Progenitor cell of endocrine pancreas (in vitro differentiated cells): ENCODE measurements at places on chromosomes 3 and 15. TPM values are rescaled to one million over a fixed set of nuclear protein-coding genes. Genes with fewer than 3 reads are reported as not detected.
A peak's percentile ranks its signal among the peaks of the same experiment; 100 is the strongest.

DNA sequence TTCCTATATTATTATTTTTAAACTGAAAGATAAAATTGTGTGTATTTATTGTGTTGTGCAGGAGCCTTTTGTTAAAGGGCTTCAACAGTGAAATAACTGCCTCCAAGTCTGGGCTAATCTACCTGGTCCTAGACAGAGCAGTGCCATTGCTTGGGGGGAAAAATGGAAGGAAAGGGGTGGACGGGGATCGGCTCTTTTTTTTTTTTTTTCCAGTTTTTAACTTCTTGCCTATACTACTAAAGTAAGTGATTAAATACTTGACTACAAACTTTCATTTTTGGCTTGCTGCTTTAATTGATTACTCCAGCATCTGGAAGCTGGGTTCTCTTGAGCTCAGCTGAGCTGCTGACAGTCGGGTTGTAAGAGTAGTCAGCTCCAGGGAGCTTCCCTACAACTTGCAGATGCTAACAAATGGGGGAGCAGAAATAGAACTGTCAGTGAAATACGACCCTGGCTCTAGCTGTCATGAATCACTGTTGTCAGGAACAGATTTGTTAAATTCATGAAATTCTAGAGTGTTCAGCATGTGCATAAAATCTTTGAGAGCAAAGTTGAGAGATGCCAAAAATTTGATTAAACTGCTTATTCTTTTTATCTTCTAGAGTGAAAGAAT lies 276.7 kb downstream of the ROBO1 start:
- no peak for DNase-seq

DNA sequence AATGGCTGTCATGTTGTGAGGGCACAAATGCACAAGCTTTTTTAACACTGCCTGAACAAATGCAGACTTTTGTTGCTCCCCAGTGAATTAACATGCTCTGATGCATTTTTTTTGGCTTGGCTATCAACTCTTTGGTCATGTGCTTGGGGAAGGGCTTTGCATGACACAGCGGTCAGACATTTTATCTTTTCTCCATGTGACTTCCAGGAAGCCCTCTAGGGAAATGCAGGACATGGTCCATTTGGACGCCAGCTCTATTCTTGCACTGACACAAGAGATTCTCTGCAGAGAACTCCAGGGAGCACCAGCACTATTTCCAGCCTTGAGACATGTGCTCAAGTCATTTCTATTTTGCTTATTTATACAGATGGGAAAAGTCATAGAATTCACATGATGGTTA lies 46.2 kb downstream of the NEK11 start:
- no peak for DNase-seq

DNA sequence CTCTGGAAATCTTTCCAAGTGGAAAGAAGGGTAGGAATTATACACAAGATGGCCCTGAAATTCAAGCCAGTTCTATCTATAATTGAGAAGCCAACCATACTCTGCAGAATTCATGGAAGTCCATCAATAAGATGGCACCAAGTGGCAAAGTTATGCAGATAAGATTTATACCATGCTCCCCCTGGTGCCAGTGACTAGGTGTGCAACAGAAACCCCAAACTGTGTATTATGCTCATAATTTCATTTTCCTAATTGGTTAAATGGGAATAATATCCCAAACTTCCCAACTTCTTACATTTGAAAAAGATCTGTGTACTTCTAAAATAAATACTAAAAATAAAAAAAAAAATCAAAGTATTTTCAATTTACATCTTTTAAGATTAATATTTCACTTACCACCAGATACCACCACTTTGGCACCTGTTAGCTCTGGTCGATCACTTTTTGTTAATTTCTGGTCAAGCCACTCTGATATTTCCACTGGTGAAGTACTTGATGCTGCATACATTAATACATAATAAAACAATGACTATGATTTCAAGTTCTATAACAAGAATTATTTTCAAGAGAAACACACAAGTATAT lies 25.9 kb downstream of the ETFA start:
- no peak for DNase-seq

DNA sequence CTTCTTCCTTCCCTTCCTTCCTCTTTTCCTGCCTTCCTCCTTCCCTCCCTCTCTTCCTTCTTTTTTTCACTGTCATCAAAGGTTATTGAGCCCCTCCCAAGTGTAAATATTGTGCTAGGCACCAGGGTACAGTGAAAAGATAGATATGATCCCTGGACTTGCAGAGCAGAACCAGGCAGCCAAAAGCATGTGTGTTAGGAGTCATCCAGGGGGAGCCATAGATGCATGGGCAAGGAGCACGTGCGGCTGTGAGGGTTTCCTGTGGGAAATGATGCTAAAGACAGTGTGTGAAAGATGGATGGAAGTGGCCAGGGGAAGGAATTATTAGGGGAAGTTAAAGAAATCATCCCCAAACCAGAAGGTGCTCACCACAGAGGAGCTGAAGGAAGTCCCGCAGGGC lies 65.2 kb downstream of the NR2F2 start:
- DNase-seq = no peak

- DNase-seq = no peak
These were observed 28.5 kb downstream of the ST3GAL6 start for GRCh38 chr3:98791341-98792325.

Gene HIGD1A
- total RNA-seq = 90.6 and 92.3 TPM in 2 replicates

DNA sequence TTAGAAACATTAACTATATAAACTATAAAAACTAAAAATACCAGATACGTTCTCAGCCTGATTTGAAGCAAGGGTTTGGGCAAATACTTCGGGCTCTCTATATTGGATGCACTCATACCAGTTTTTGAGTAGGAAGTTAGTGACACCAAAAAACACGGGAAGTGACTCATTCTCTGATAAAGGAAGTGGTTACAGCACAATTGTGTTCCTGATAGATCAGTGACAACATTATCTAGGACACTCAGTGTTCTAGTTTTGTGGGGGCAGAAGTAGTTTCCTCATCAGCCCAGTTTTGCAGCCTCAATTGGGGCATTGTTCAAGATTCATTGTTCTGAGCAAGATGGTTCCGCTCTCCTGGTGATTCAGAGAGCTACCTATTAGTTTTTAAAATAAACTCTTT lies 469.6 kb upstream of the DPPA4 start:
- no peak for DNase-seq

GRCh38 chr3:126134219-126134975 lies 46.0 kb downstream of the ALDH1L1 start:
- DNase-seq = peak; percentile 71

GRCh38 chr15:31265871-31266711 lies 60.5 kb upstream of the KLF13 start:
- no peak for DNase-seq

DNA sequence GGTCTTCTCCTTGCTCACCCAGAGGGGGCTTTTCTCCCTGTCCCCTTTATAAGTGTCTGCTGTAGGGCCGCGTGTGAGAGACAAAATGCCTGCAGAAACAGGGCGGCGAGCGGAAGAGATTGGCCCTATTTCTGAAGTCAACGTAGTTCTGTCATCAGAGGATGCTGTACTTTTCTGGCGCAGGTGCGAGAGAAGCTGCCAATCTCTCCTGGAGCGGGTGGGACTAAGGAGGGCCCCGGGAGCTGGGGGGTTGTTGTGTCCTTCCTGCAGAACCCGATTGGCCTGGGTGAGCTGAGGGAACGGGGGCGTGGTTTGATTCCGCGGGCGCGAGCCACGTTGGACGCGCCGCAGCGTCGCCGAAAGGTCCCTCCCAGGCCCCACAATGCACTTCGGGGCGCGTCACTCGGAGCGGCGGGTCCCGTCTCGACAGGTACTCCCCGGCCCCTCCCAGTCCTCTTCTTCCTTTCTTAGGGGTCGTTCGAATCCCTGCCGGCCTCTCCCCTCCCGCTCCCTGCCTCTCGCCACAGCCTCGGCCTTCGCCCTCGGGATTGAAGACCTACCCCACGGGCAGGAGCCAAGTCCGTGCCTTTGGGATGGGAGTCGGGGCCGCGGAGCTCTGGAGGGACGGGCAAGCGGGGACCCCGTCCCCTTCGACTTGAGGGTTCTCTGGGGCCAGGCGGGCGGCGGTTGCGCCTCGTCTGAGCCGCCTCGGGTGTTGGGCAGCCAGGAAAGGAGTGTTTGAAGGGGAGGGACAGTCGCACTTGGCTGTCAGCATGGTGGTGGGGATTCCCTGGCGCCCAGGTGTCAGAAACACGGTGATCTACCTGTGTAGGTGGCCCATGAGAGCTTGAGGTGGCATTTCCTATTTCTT lies at the start of gene SEC22A:
Gene SEC22A (plus strand): TSS at position 387 of the 871 bp plus-strand sequence. CDS start 7,275 bp downstream, outside the sequence.
- DNase-seq = peak; percentile 94

DNA sequence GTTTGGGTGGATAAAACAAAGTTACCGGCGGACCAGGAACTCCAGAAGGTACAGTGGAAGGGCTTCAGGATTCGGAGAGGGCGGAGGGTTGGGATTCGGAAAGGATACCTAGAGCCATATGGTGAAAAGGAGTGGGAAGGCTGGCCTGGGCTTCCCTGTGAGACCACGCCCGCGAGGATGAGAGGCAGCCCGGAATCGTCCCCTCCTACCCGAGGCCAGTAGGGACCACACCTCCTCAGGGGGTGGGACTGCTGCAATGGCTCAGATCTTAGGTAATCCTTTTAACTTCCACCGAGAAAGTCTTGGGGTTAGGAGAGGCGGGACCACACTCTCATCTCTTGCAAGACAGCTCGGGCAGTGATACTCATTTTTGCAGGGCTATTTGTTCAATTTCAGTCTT lies 511.3 kb downstream of the OCA2 start:
- DNase-seq = no peak

Gene GOLGA8R
- 0.31 and 0.55 TPM in 2 replicates for total RNA-seq

GRCh38 chr3:69718866-69719586 lies 20.2 kb upstream of the MITF start:
- no peak for DNase-seq

- no peak for DNase-seq
These were observed 153.3 kb downstream of the ULK4 start for GRCh38 chr3:41808618-41809017.

Gene UNC13C
- total RNA-seq = 7.3 and 7.7 TPM in 2 replicates

Gene DUOXA1
- 1.3 and 1.4 TPM in 2 replicates for total RNA-seq

GRCh38 chr15:88191812-88192165 lies 64.8 kb downstream of the NTRK3 start:
- no peak for DNase-seq

GRCh38 chr15:98420837-98421236 lies 227.5 kb upstream of the IGF1R start:
- no peak for DNase-seq

Gene TGM4
- total RNA-seq = not detected in 2 replicates

GRCh38 chr3:59540241-59540640 lies 490.4 kb upstream of the CFAP20DC start:
- DNase-seq = no peak

Gene P3H2
- total RNA-seq = 5.2 and 5.3 TPM in 2 replicates
